ENCODE measurements at places on chromosomes 16 and 17.

DNA sequence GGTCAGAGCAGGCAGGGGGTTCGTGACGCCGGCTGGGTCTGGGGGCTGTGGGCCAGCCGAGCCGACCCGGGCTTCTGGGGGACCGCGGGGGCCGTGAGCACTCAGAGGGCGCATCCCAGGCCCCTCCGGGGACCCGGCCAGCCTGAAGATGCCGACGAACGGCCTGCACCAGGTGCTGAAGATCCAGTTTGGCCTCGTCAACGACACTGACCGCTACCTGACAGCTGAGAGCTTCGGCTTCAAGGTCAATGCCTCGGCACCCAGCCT is 140 bp downstream of the FSCN2 start:
- no peak for DNase-seq

DNA sequence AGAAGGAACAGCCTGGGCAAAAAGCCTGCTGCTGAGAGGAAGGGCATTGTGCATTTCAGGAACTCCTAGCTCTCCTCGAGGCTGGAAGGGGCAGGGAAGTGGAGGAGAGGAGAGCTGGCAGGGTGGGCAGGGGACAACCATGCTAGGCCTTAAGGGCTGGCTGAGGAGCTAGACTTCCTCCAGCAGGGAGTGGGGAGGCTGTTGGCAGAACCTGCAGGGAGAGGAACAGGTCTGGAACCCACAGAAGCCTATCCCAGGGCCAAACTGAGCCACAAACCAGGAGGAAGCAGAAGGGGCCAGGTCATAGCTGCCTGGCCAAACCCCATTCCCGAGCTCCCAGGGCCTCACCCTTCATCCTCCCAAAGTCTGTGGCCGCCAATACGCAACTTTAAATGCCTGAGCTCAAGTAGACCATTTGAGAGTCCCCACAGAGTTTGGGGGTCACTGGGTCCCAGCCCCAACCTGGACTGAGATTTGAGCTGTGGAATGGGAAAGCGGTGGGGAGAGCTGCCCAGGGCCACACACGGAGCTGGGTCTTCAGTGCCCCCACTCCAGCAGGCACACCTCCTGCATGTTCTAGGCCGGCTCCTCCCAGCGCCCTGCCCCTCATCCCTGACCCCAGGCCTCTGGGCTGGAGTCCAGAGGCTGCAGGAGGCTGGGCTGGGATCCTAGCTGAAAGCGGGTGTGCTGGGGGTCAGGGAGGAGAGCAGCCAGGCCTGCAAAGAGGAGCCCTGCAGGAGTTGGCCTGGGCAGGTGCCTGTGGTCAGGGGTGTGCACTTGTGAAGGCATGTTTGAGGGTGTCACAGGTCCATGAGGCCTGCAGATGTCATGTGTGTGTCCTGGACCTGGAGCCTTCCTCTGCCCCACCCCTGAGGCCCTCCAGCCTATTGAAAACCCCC is 4.5 kb downstream of the CDH5 start:
- no peak for DNase-seq

DNA sequence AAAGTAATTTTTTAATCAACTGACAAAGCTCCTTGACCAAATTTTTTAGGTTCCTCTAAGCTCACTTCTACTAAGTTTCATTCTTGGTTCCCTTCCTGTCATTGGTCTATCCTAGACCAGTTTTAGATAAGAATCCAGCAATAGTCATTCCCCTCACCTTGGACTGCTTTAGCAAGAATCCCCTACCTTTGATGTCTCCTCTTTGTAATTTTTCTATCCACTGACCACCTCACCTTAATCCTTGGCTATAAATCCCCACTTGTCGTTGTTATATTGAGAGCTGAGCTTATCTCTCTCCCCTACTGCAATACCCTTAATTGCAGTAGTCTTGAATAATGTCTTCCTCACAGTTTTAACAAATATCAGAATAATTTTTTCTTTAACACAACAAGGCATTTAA is 107.2 kb downstream of the USP32 start:
- DNase-seq: no peak

DNA sequence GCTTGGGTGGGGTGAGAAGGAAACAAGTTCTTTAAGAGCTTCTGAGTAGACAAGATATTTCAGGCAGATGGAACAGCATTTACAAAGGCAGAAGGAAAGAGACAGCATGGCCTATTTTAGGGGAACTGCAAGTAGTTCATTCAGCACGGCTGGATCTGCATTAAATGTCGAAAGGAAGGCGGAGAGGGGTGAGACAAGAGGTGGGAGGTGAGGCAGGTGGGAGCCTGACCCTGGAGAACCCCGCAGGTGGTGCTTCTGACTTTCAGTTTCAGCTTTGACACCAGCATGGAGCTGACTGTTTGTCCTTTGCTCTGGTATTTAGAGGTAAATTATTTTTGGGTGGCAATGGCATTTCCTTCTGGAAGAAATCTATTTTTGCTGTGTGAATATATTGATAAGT is 194.8 kb downstream of the HS3ST4 start:
- no peak for DNase-seq

- peak; percentile 82 for DNase-seq
These were observed 73.1 kb downstream of the CCDC182 start for GRCh38 chr17:57671667-57672632.

DNA sequence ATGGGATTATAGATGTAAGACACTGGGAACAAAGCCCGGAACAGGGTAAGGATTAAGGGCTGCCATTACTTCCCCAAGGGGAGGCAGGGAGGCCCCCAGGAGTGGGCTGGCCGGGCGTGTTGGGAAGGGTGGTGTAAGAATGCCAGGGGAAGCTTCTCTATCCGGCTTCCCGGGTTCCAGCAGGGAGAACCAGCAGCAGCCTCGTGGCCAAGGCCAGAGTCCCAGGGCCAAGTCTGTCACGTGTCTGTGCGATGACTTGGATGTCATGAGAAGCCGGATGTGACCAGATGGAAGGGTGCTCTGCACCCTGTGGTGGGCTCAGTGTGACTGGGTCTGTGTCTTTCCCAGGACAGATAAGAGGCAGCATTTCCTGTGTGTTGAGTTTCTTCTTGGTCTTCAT is 52.1 kb downstream of the SCNN1B start:
- DNase-seq: no peak

DNA sequence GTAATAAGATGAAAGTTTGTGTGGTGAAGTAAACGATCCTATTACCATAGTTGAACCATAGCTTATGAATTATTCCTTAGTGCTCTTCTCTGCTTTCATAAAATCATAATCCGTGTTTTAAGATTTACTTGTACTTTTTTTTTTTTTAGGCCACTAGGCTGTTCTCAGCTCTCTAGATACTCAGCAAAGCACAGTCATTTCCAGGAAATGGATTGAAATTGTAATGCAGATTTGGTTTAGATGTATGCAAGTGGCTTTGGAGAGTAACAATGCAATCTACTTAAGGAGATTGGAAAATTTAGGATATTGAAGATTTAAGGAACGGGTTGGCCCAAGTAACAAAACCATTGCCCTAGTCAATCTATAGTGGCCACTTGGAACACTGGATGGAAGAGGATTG is 125.1 kb downstream of the PITPNC1 start:
- DNase-seq: no peak

- DNase-seq: no peak
These were observed 75.1 kb downstream of the ZNF778 start for GRCh38 chr16:89292443-89293078.

- DNase-seq: no peak
These were observed 7.3 kb upstream of the GAS7 start for GRCh38 chr17:10205549-10206185.

- DNase-seq: no peak
These were observed 15.0 kb upstream of the HEATR3 start for GRCh38 chr16:50050802-50051201.

- no peak for DNase-seq
These were observed 5.8 kb upstream of the ADGRG1 start for GRCh38 chr16:57622361-57623250.

GRCh38 chr17:48051283-48051682 is 3.1 kb downstream of the NFE2L1 start:
- no peak for DNase-seq

GRCh38 chr16:17972460-17972943 is 364.0 kb downstream of the NPIPA8 start:
- DNase-seq: no peak

- peak; percentile 83 for DNase-seq
These were observed at the start of gene ADGRG1 for GRCh38 chr16:57628008-57628781. Gene ADGRG1 (plus strand): TSS chr16:57628630. CDS start chr16:57650288, 21,658 bp downstream.

DNA sequence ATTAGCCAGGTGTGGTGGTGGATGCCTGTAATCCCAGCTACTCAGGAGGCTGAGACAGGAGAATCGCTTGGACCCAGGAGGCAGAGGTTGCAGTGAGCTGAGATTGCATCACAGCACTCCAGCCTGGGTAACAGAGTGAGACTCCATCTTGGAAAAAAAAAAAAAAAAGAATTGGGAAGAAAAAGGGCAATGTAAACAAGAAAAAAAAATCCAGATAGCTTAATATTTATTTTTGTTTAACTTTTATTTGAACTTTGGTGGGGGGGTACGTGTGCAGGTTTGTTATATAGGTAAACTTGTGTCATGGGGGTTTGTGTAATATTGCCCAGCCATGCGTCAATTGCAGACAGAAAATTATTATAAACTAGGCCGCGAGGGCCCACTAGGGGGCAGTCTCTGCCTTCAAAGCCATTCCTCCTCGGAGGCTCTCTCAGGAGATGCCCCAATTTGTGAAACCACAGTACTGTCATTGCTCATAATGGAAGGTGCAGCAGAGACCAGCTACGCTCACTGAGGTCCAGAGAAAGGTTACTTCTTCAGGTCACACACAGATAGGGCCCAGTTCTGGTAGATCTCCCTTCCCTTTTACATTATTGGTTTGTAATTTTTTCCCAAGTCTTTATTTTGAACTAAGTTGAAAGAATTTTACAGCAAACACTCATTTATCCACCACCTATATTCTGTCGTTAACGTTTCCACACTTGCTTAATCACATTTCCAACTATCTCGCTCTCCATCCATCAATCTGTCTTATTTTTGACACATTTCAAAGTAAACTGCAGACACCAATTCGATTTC is 206.2 kb downstream of the PRKCB start:
- DNase-seq: no peak

GRCh38 chr17:8110907-8111306 is 7.4 kb downstream of the ALOXE3 start:
- DNase-seq: no peak

DNA sequence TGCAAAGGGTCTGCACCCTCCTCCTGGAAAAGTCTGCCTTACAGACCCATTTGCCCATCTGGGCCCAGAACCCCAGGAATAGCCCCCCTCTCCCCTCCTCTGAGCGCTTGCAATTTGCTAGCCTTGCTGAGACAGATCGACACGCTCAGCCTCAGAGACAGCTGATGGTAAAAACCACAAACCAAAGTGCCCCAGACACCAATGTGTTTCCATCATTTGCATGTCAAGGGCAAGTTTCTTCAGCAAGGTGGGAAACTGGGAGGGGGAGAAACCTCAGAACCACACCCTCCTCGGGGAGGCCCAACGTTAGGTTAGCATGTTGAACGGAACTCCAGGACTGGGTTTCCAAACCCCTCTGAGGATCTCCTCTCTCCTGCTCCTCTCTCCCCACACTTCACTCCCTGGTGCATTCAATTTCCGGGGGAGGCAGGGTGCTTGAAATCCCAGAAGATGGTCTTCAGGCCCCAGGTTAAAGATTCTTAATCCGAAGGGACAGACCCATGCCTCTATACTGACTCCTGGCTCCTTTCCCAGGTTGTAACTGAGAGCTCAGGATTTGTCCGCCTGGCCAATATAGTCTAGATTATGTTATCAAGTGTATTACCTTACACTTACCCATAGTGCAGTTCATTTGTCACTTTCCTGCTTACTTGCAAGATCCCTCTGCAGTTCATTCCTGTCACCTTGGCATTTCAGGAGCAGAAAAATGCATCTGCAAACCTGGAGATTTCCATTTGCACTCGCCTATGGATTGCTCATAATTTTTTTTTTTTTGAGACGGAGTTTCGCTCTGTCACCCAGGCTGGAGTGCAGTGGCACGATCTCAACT is 1.3 kb upstream of the CUEDC1 start:
- DNase-seq: no peak

GRCh38 chr17:81096741-81097133 is 61.8 kb downstream of the BAIAP2 start:
- no peak for DNase-seq

GRCh38 chr17:79979816-79980215 is 55.9 kb downstream of the TBC1D16 start:
- DNase-seq: no peak

DNA sequence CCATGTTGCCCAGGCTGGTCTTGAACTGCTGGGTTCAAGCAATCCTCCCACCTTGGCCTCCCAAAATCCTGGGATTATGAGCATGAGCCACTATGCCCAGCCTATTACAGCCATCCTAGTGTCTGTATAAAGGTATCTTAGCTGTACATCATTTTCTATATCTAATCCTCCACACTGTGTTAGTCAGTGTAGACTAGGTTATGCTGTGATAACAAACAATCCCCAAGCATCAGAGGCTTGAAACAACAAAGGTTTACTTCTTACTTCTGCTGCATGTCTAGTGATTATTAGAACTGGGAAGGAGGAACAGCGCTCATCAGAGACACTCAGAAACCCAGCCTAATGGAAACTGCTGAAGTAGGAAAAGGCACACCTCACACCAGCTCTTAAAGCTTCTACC is 68.1 kb downstream of the ERCC4 start:
- DNase-seq: no peak

DNA sequence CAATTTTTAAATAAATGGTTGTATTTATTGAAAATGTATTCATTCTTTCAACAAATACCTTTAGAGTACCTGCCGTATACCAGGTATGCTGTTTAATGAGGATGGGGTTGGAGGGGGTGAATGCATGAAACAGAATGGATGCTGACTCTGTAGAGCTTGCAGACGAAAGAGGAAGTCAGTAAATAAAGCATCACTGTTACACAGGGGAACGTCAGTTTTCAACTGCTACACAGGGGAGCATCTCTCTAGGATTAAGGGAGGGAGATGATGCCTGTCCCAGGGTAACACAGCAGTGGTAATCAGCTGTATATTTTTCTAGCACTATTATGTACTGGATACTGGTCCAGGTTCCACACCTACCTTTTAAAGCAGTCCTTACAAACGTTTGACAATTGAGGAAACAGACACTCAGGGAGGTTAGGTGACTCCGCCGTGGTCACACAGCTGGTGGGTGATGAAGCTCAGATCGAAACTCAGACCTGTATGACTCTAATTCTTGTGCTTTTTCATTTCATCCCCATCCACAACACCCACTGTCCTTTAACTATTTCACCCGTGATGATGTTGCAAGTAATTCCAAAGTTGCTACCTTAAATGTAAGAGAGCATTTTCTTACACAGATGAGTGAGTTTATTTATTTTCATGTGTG is 452.1 kb upstream of the HSBP1 start:
- no peak for DNase-seq

DNA sequence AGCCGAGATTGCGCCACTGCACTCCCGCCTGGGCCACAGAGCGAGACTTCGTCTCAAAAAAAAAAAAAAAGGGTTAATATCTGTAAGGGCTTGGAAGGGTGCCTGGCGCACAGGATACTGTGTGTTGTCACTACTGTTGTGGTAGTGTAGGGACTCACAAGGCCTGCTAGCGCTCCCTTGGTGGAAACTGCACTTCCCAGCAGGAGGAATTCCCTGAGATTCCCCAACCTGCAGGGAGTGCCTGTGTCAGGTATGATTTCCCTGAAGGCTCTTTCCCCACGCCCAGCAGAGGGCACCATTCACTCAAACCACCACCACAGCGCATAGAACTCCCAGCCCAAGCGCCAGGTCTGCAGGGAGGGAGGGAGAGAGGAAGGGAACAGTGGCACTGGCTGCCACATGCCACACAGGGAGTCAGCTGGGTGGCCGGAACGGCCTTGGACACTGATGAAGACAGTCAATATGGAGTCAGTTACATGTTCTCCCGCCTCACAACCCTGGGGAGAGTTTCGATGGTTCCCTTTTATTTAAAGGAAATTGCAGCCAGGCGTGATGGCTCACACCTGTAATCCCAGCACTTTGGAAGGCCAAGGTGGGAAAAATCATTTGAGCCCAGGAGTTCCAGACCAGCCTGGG is 32.7 kb upstream of the CDH1 start:
- DNase-seq: peak; percentile 22

Data from T1000 (cell line).